ENCODE measurements at places on chromosomes 11 and 22. TPM values are rescaled to one million over a fixed set of nuclear protein-coding genes. Genes with fewer than 3 reads are reported as not detected.

DNA sequence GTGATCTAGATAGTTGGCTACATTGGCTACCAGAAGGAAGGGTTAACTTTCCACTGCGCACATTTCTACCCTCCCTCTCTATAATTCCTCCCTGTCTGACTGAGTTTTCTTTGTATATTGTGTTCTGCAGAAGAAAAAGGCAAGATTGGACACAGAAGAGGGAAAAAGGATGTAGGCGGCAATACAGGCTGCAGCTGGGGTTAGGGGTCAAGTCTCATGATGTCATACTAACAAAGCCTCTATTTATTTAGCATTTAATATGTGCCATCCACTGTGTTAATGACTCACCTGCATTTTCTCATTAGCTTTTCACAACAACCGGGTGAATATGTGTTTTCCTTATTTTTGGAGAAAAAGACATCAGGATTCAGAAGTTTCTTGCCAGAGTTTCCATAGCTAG is 2.0 kb downstream of the FAM83F start:
- H3K4me1 ChIP-seq = peaks cover 13% of the 10 kb centered on the region
- no peak for DNase-seq
- H3K27me3 ChIP-seq = peaks cover 27% of the 10 kb centered on the region
- no peak overlapping the region for H3K4me3 ChIP-seq
- H3K36me3 ChIP-seq = no peaks in the 10 kb centered on the region
- H3K27ac ChIP-seq = no peak overlapping the region

The ELFN2 gene
- 0.37 TPM for total RNA-seq

The CRYBA4 gene
- total RNA-seq = not detected

The BIK gene
- 6.2 TPM for total RNA-seq

DNA sequence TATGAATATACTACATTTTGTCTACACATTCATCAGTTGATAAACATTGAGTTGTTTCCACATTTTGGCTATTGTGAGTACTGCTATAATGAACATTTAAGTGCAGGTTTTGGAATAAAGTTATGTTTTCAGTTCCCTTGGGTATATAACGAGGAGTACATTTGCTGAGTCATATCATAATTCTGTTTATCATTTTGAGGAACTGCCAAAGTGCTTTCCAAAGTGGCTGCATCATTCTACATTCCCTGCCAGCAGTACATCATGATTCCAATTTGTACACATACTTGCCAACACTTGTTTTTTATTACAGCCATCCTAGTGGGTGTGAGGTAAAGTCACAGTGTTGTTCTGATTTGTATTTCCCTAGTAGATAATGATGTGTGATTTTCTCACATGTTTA is 1458.6 kb upstream of the TENM4 start:
- no peak overlapping the region for H3K4me3 ChIP-seq
- no peaks in the 10 kb centered on the region for H3K27me3 ChIP-seq
- H3K36me3 ChIP-seq = no peaks in the 10 kb centered on the region
- DNase-seq = no peak
- H3K27ac ChIP-seq = no peak overlapping the region

The MS4A12 gene
- total RNA-seq = not detected

GRCh38 chr11:60912851-60913528 is 968 bp upstream of the TMEM109 start:
- DNase-seq = no peak
- H3K27me3 ChIP-seq = no peaks in the 10 kb centered on the region
- H3K36me3 ChIP-seq = no peaks in the 10 kb centered on the region

The KCNA4 gene
- 2.9 TPM for total RNA-seq

DNA sequence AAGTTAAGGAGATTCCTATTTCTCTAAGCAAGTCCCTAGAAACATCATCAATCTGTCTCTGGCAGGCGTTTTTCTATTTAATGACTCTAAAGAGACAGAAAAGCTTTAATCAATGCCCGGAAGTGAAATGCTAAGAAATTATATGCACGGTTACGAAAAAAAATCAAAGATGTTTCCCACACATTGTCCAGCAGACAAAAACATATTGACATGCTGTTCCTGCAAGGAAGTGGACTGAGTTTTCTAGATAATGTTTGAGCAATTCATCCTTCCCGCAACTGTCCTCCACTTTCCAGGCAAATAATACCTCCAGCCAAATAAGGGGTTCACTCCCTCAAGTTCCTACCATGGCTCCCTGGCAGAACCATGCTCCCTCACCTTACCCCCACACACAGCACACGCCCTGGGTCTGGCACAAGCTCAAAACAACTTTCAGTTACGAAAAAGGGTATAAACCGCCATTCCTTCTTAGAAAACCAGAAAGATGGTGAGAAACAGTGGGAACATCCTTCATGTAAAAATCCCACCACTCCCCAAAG is 29.6 kb downstream of the GALNT18 start:
- H3K36me3 ChIP-seq = no peaks in the 10 kb centered on the region
- no peak for DNase-seq
- H3K27me3 ChIP-seq = no peaks in the 10 kb centered on the region
- H3K4me1 ChIP-seq = no peaks in the 10 kb centered on the region

DNA sequence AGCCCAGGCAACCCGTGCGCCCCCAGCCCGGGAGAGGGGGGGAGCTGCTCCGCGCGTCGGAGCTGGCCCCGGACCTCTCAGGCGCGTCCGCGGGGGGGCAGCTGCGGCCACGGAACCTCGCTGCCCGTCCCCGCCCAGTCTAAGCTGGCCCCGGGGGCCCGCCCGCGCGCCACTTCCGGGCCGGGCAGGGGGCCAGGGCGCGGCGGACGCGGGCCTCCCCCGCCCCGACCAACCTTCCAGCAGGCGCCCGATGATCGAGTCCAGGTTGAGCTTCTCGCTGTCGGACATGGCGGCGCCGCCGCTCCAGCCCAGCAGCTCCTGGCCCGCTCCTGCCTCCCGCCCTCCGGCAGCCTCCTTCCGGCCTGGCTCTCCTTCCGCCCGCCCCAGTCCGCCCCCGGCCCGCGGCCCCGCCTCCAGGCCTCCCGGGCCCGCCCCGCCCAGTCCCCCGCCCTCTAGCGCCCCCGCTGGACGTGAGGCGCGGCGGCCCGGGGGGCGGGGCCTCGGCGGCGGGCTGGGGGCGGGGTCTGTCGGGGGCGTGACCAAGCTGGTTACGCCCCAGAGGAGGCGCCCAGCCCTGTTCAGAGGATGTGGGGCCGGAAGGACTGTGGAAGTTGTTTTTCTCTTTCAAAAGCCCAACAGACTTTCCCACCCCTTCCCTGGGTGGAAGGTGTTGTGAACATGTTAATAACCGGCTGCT is at the start of gene PPP1CA:
PPP1CA (minus strand) TSS at position 364 of the 697 bp plus-strand sequence; CDS start at position 288, 76 bp downstream.
- peaks cover 68% of the 10 kb centered on the region for H3K4me1 ChIP-seq
- peak within 1 kb of the TSS; percentile 93 for H3K27ac ChIP-seq
- peak within 1 kb of the TSS; percentile 81 for H3K4me3 ChIP-seq
- H3K36me3 ChIP-seq = peaks cover 28% of the 10 kb centered on the region

The MRGPRX4 gene
- not detected for total RNA-seq

DNA sequence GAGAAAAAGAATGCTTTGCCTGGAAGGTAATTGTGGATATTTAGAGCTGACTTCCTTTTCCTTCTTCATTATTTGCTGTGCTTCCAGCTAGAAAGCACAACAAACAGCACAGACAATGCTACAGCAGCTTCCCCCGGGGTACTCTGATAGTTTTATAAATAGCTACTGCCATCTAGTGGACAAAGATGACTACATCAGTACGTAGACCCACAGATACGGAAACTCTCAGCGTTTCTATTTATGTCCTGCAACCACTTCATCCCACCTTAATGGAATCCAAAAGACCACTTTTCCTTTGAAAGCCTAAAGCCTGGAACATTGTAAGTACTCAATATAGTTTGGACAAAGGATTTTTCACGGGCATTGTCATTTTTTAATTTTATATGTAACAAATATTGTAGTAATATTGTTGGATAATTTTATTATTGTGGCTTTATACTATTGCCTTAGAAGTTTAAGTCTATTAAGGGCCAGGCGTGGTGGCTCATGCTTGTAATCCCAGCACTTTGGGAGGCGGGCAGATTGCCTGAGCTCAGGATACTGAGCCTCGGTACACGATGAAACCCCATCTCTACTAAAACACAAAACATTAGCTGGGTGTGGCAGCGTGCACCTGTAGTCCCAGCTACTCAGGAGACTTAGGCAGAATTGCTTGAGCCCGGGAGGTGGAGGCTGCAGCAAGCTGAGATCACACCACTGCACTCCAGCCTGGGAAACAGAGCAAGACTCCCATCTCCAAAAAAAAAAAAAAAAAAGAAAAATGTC is 7.5 kb downstream of the HSPA8 start:
- H3K36me3 ChIP-seq = peaks cover 55% of the 10 kb centered on the region
- no peak overlapping the region for H3K4me3 ChIP-seq
- H3K4me1 ChIP-seq = peaks cover 34% of the 10 kb centered on the region
- no peak overlapping the region for H3K27ac ChIP-seq
- no peak for DNase-seq

- H3K27ac ChIP-seq = no peak overlapping the region
- no peaks in the 10 kb centered on the region for H3K36me3 ChIP-seq
- H3K4me3 ChIP-seq = no peak overlapping the region
- no peak for DNase-seq
Observed at GRCh38 chr22:28907311-28908008, 24.1 kb downstream of the ZNRF3 start.

DNA sequence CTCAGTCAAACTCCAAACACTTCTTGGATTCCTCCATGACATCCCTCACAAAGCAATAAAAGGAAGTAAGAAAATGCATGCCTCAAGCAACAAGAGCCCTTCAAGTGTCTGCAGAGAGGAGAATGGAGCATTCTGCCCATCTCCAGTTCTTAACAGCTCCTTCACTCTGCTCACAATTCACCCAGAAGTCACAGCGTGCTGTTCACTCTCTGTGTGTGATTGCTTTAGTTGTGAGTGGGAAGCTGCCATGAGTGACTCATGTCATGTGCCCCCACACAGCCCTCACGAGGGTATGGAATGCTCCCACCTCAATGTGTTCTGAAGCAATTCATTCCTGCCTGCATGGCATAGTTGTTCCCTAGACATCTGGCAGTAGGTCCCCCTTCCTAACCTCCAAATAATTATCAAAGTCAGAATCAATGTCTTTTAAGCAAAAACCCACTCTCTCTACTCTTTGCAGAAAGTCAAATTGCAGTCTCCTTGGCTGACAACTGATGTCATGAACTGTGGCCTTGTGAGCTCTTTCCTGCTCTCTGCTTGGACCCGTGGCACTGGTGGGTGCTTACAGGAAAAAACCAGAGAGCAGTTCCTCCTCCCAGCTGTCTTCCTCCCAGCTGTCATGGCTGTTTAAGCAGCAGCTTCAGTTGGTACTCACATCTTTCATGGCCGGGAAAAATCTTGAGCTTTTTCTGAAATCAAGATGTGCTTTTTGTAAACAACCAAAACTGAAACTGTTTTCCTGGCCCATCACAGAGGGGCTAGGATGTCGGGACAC is 112.1 kb upstream of the SPON1 start:
- no peak for DNase-seq
- H3K36me3 ChIP-seq = no peaks in the 10 kb centered on the region
- H3K4me3 ChIP-seq = no peak overlapping the region
- no peak overlapping the region for H3K27ac ChIP-seq
- no peaks in the 10 kb centered on the region for H3K4me1 ChIP-seq
- H3K27me3 ChIP-seq = no peaks in the 10 kb centered on the region

DNA sequence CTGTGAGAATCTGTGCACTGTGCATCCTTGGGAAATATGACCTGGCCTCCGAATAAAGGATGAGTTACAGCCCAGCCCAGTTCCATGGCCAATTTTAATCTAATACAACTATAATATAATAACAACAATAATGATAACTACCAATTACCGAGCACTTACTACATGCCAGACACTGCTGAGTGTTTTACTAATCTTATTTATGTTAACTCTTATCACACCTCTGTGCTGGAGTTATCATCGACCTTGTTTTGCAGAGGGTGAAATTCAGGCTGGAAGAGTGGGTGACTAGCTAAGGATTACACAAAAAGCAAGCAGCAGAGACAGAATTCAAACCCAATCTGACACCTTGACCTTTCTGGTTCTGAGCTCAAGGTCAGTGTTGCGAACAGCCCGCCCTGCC is 83.9 kb downstream of the GALNT18 start:
- H3K36me3 ChIP-seq = no peaks in the 10 kb centered on the region
- peaks cover 50% of the 10 kb centered on the region for H3K4me1 ChIP-seq
- H3K4me3 ChIP-seq = no peak overlapping the region
- H3K27ac ChIP-seq = peak overlapping the region; percentile 75
- no peak for DNase-seq
- H3K27me3 ChIP-seq = no peaks in the 10 kb centered on the region

DNA sequence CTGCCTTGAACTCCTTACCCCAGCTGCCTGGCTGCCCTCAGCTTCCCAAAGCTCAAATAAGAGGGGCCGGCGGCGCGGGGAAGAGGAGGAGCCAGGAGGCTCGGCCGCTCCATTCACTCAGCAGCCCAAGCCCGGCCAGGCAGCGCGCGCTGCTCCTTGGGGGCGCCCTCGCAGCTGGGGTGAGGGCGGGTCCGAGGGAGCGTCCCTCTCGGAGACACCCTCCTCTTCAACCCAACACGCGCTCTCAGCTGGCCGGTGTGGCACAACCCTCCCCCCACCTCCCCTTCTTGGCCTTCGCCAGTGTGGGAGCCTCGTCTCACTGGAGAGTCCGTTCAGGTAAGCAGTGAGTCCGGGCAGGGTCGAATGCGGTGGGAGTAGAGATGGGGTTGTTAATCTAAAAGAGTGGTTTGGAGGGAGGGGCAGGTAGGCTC is at the start of gene WT1:
WT1 (minus strand) TSS at position 29 of the 431 bp plus-strand sequence.
- no peaks in the 10 kb centered on the region for H3K36me3 ChIP-seq
- H3K27me3 ChIP-seq = peaks cover 16% of the 10 kb centered on the region
- H3K27ac ChIP-seq = no peak within 1 kb of the TSS
- peaks cover 37% of the 10 kb centered on the region for H3K4me1 ChIP-seq

DNA sequence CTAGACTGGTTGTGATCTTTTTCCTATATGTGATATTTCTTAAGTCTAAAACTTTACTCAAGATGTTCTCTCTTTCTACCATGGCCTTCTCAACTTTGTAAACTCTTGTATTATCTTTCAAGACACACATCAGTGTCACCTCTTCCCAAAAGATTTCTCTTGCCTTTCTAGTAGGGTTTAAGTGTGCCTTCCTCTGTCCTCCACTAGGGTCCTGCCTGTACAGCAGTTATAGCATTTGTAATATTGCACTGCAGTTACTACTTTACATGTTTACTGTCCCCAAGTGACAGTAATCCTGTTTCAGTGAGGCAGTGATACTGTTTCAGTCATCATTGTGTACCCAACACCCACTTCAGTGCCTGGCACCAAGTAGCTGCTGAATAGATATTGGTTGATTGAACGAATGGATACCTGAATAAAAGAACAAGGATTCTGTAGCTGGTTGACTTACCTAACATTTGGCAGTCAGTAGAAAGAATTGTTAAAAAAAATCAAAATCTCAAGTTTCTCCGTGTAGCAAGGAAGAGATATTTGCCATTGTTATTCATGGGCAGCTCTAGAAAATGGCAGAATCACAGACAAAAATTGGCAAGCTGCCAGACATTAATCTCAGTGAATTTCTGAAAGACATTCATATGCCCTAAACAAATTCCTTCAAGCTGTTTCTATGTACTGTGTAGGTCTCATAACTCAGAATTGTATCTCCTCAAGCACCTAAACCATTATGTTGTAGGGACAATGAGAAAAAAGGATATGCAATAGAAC is 79.4 kb downstream of the RBMXL2 start:
- no peak overlapping the region for H3K4me3 ChIP-seq
- H3K36me3 ChIP-seq = no peaks in the 10 kb centered on the region
- no peak overlapping the region for H3K27ac ChIP-seq
- H3K4me1 ChIP-seq = no peaks in the 10 kb centered on the region
- DNase-seq = no peak
